ENCODE measurements at places on chromosomes 2 and 18. TPM values are rescaled to one million over a fixed set of nuclear protein-coding genes. Genes with fewer than 3 reads are reported as not detected.

RAB6C gene
- total RNA-seq: not detected

- no peak overlapping the region for H3K27ac ChIP-seq
- H3K36me3 ChIP-seq: no peaks in the 10 kb centered on the region
Observed at GRCh38 chr2:227127201-227127600, 36.8 kb downstream of the COL4A4 start.

DNA sequence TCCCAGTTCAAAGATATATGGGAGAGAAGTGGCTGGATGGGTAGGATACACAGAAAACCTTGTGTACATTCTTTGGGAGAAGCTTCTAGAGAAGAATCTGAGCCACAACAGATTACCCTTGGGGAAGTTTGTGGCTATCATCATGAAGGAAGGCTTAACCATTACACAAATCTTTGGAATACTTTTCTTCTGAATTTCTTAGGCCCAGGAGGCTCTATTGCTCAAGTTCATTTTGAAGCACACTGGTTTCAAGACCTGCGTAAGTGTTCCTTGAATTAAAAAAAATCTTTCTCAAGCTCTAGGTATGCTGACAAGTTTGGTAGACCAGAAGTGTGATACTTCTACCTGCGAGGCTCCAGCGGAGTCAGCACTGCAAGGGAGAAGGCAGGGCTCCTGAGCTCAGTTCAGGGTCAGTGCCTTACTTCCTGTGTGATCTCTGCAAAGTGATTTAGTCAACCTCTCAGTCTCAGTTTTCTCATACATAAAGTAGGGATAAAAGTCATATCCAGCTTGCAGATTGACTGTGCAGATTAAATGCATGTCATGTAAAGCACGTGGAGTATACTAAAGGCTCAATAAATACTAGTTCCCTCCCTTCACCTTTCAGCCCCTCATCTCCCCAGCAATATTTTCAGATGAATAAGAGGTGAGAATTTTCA is 438.6 kb downstream of the DLGAP1 start:
- no peaks in the 10 kb centered on the region for H3K36me3 ChIP-seq
- H3K27ac ChIP-seq: no peak overlapping the region
- no peak overlapping the region for H3K4me3 ChIP-seq
- DNase-seq: no peak

CIB4 gene
- total RNA-seq: not detected

- H3K27ac ChIP-seq: no peak overlapping the region
- H3K27me3 ChIP-seq: no peaks in the 10 kb centered on the region
- H3K4me1 ChIP-seq: peaks cover 4% of the 10 kb centered on the region
Observed at GRCh38 chr2:119674711-119675500, 4.1 kb upstream of the TMEM177 start.

GRCh38 chr2:54652540-54652939 is 70.9 kb upstream of the EML6 start:
- H3K36me3 ChIP-seq: peaks cover 93% of the 10 kb centered on the region
- H3K4me3 ChIP-seq: no peak overlapping the region
- no peaks in the 10 kb centered on the region for H3K27me3 ChIP-seq
- no peaks in the 10 kb centered on the region for H3K4me1 ChIP-seq
- no peak overlapping the region for H3K27ac ChIP-seq

- H3K4me3 ChIP-seq: no peak overlapping the region
- H3K36me3 ChIP-seq: no peaks in the 10 kb centered on the region
Observed at GRCh38 chr2:192216336-192216735, 21.6 kb upstream of the TMEFF2 start.

- peaks cover 2% of the 10 kb centered on the region for H3K27me3 ChIP-seq
- no peak for DNase-seq
- H3K4me1 ChIP-seq: no peaks in the 10 kb centered on the region
- H3K27ac ChIP-seq: no peak overlapping the region
- H3K36me3 ChIP-seq: no peaks in the 10 kb centered on the region
Observed at GRCh38 chr18:10378688-10379420, 75.6 kb upstream of the APCDD1 start.
